ENCODE measurements at places on chromosomes 1 and 21. TPM values are rescaled to one million over a fixed set of nuclear protein-coding genes. Genes with fewer than 3 reads are reported as not detected.

ZNF593OS gene
- not detected for total RNA-seq

C1orf94 gene
- total RNA-seq, result not detected

NES gene
- total RNA-seq, result 69.7 TPM

CRABP2 gene
- total RNA-seq, result 1.7 TPM

ZNF436 gene
- 13.5 TPM for total RNA-seq

Data from placental pericyte (primary cell).